Activated naive CD4-positive, alpha-beta T cell treated with anti-CD3 and anti-CD28 coated beads, Interleukin-2, amount 50 U/mL, for 16 hours (primary cell): ENCODE measurements at places on chromosomes 4 and X.

- no peak for DNase-seq
These were observed 56.1 kb downstream of the SLC7A11 start for GRCh38 chr4:138185859-138186645.

DNA sequence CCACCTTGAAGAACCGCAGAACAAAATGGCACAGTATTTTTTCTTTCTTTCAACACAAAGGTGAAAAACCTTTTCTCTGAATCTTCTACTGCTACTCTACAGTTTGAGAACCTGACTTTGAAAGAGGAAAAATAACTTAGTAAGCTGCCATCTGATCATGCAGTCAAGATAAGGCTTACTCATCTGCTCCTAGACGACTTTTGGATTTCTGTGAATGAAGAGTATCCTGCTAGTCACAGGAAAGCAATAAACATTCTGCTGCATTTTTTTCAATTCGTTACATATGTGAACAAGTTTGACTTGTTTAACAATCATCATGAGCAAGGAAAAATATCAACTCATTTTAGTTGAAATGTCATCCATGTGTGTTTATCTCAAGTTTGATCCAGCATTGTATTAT, 25.2 kb downstream of the TIGD2 start:
- DNase-seq = no peak

DNA sequence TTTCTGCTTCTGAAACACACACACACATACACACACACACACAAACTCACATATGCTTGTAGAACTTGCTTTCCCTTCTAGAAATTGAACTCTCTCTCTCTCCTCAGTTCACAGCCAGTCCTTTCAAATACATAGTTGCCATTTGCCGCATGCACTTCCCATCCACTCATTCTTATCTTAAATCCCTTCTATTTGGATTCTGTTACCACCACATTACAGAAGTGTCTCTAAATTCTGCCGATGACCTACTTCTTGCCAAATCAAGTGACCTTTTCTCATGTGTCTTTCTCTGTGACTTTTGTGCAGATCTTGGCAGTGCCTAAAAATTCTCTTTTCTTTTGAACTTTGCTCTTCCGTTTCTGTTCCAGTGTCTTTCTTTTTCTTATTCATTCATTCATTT, 7.5 kb upstream of the MYOZ2 start:
- DNase-seq = no peak

DNA sequence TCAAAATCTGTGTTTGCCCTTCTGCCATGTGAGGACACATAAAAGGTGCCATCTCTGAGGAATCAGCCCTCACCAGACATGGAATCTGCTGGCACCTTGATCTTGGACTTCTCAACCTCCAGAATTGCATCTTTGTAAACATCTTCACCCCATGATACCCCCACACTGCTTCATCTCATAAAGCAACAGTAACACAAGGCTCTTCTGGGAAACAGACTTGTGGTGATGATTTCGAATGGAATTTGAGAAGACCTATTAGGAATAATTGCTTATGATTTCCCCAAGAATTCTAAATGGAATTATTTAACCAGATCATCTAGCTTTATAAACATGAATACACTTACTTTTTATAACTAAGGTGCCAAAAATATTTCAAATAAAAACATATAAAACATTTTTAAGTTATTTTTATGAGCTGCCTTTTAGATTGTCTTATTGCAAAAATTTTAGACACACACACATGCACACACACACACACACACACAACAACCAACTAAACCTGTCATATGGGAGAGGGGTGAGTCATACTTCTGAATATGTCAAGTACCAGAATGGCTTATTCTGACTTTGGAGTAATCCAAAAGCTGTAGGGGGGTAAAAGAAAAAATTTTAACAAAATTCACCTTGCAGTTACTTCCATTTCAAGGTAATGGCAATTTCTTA, 82.0 kb downstream of the USP46 start:
- DNase-seq = no peak

DNA sequence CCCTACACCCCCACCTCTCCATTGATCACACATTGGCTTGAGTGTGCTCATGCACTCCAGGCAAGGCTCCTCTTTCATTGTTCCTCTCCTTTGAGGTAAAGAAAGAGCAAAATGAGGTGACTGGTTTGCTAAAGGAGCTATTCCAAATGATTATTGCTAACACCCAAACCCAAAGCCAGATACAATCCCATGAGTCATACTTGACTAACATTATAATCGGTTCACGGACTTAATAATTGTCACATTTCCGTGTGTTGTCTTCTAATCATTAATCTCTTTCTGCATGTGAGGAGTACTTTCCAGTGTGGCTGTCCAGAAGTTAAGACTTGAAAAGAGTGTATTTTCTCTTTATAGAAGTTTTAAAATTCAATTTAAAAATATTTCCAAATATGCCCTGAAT, 174.3 kb upstream of the SFRP2 start:
- DNase-seq = no peak

GRCh38 chr4:47715716-47716416, 122.0 kb downstream of the CORIN start:
- DNase-seq = no peak

GRCh38 chrX:113947548-113947947, 636.3 kb upstream of the HTR2C start:
- DNase-seq = no peak

DNA sequence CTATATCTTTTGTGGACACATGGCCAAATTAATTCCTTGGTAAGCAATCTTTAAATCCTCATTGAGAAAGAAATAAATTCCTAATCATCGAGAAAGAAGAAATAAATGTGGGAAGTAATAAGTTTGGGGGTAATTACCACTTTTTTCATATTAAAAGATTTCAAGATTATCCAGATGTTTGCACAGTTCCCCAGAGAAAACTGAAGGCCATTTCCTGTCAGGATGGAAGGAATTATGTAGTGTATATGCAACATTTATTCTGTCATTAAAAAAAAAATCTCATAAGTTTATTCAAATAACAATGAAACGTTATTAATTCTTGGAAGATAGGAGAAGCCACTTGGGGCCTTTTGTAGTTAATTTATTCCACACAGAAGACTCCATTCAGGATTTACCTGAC, 385.6 kb upstream of the NR3C2 start:
- no peak for DNase-seq
